H9 (cell line): ENCODE measurements at places on chromosomes 4 and X.

DNA sequence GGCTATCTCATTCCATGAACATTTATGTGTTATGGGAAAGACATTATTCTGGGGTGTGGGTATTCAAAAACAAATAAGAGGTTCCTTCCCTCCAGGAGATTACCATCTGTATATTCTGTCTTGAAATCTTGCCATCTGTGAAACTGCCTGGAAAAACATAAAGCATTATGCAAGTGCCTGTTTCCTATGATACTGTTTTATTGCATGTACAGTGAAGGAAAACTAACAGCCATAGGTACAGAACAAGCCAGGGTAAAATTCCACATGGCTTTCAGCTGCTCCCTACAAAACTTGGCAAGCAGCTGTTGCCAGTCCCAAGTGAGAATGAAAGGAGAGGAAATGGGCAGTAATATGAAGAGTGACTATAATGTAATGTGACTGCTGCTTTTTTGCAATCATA lies 136.0 kb downstream of the GUCY2F start:
- DNase-seq, result no peak

GRCh38 chr4:121801715-121802075 lies 572 bp downstream of the EXOSC9 start:
- no peak for DNase-seq

DNA sequence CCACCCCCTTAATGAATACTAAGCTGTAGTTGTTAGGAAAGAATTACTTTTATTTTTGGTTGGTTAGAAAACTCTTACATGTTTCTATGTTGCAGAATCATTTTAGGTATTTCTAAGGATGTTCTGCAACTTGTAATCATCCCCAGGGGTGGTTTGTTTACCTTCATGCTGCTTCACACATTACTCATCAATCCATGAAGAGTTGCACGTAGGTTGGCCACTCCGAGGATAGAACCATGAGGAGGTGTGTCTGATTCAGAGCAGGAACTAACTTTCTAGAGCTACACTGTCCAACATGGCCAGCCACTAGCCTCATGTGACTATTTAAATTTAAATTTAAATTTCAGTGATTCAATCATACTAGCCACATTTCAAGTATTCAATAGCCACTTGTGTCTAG lies 127.2 kb upstream of the FRMPD4 start:
- no peak for DNase-seq

DNA sequence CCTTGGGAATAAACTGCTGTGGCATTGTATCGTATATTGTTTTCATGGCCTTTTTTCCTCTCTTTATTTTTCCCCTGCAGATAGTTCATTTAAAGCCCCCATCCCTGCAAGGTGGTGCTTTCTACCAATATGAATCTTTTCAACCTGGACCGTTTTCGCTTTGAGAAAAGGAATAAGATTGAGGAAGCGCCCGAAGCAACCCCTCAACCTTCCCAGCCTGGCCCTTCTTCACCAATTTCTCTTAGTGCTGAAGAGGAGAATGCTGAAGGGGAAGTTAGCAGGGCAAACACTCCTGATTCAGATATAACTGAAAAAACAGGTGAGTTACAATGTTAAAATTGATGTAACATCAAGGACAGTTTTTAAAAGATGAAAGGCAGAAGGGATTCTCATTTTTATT lies 601 bp downstream of the SMARCAD1 start:
- DNase-seq, result no peak

DNA sequence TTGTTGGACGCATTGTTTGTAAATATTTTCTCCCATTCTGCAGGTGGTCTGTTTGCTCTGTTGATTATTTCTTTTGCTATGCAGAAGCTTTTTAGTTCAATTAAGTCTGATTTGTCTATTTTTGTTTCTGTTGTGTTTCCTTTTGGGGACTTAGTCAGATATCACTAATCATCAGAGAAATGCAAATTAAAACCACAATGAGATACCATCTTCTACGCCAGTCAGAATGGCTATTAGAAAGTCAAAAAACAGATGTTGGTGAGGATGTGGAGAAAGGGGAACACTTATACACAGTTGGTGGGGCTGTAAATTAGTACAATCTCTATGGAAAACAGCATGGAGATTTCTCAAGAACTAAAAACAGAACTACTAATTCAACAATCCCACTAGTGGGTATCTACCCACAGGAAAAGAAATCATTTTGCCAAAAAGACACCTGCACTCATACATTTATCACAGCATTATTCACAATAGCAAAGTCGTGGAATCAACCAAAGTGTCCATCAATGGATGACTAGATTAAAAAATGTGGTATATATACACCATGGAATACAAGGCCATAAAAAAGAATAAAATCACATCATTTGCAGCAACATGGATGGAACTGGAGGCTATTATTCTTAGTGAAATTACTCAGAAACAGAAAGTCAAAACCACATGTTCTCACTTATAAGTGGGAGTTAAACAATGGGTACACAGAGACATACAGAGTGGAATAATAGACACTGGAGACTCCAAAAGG lies 8.1 kb downstream of the COQ2 start:
- no peak for DNase-seq
